ENCODE measurements at places on chromosomes 5 and 9. TPM values are rescaled to one million over a fixed set of nuclear protein-coding genes. Genes with fewer than 3 reads are reported as not detected.

The PCDHGB2 gene
- 0.28 TPM for total RNA-seq

The ERAP2 gene
- 48.2 TPM for total RNA-seq

The FBN2 gene
- total RNA-seq = 0.08 TPM

The SLC6A7 gene
- total RNA-seq = not detected

The SLC34A1 gene
- total RNA-seq = not detected

The ENTPD2 gene
- 14.1 TPM for total RNA-seq

The IFNK gene
- not detected for total RNA-seq

The PHYHD1 gene
- 4.2 TPM for total RNA-seq

GRCh38 chr9:4615251-4615650 lies 46.8 kb upstream of the PLPP6 start:
- no peak for DNase-seq

- DNase-seq = no peak
Measured at GRCh38 chr5:98368141-98368540, 405.3 kb upstream of the RGMB start.

GRCh38 chr5:35753500-35753899 lies 103.2 kb upstream of the IL7R start:
- no peak for DNase-seq

DNA sequence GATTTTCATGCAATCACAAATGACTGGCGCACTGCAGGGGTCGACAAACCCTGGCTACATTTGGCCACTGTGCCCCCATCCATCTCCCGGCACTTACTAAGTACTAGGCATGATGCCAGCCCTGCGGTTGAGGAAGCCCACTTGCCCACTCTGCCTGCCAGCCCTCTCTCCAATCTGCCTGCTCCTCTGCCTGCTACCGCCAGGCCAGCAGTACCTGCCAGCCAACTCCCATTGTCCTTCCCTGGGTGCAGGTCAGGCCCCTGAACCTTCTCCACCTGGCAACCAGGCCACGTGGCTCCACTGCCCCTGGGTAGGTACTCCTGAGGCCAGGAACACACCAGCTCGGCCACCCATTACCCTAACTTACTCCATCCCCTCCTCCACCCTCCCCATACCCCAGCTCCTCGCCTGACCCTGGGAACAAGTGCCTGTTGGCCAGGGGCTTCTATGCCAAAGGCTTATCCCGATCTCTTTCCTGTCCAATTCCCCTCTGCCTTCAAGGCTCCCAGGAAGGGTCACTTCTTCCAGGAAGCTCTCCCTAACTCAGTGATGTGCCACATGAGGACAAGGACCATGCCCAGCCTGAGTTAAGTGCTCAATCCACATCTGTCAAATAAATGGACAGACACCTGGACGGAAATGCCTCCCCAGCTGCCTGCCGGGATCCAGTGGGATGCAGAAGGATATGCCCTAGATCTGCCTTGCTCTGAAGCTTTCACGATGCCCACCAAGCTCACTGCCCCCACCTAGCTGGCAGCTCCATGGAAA lies 6.6 kb downstream of the EEIG1 start:
- DNase-seq = no peak

DNA sequence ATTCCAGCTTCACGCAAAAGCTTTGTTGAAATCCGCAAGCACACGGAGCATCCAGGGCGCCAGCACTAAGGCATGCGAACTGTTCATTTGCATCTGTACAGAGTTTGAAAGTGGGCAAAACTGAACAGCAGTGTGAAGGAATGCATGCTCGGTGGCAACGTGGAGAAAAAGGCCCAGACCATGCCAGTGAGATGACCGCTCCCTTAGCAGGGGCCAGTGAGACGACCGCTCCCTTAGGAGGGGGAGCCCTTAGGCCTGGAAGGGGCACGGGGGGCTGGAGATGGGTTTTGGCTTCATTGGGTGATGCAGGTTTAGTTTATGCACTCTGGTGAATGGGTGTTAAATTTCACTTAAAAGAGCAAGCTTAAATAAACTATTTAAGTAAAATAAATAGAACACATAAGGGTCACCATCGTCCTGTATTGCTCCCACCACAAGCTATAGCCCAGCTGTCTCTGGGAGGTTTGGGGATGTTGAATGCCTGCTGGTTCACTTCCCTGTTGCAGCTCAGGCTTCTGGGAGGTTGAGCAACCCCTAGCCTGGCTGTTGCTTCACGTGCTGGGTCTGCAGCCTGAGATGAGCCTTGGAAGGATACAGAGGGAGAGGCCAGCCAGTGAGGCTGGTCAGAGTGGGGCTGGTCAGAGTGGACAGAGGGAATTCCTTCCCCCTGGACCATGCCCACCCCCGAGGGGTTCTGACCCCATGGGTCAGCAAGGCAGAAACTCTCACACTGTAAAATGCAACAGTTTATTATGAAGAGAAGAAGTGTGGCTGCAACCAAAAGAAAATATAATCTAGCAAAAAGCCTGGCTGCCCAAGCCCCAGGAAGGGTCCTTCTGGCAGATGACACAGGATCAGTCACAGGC lies 4.6 kb upstream of the FCN1 start:
- no peak for DNase-seq

DNA sequence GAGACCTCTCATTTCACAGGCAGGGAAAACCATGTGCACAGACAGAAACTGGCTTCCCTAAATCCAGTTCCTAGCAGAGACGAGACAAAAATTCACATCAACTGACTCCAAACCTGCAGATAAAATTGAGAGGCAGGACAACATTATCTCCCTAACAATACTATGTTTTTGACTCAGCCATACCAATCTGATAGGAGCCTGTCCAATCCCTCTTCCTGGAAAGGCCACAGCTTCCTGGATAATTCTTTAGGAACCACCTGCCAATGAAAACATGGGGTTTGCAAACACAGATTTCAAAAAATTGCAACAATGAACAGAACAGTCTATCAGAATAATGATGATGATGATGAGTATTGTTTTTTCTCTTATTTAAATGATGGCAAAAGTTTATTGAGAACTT lies 22.4 kb downstream of the SH3TC2 start:
- no peak for DNase-seq

- no peak for DNase-seq
Measured at GRCh38 chr5:143733665-143734455, 78.1 kb upstream of the HMHB1 start.

DNA sequence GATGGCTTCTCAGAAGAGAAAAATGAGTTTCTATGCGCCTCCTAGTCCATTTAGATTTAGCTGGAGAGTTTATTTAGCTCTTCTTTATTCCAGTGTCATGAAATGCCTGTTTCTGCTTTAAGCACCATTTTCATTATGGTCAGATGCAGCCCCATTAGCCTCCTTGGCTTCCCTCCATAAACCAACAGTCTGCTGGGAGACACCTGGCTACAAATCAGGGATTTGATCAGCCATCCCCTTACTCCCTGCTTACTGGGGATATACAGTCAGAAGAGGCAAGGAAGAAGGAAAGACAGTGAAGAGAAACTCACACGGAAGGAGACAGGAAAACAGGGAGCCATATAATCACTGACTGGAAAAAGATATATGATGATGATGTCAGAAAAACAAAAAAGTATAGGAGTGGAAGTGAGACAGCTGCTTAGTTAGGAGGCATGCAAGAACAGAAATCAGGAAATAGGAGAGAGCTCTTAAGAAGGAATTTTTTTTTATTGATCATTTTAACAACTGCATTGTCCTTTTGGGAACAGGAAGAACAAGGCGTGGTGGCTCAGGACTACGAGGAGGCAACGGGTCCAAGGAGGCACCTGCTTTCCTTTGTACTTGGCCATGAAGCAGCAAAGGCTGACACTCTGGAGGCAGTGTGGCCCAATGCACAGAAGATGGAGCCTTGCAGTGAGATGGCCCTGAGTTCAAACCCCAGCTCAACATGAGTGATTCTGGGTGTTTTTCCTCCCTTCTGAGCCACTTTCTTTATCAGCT lies 56.1 kb downstream of the MED27 start:
- no peak for DNase-seq

DNA sequence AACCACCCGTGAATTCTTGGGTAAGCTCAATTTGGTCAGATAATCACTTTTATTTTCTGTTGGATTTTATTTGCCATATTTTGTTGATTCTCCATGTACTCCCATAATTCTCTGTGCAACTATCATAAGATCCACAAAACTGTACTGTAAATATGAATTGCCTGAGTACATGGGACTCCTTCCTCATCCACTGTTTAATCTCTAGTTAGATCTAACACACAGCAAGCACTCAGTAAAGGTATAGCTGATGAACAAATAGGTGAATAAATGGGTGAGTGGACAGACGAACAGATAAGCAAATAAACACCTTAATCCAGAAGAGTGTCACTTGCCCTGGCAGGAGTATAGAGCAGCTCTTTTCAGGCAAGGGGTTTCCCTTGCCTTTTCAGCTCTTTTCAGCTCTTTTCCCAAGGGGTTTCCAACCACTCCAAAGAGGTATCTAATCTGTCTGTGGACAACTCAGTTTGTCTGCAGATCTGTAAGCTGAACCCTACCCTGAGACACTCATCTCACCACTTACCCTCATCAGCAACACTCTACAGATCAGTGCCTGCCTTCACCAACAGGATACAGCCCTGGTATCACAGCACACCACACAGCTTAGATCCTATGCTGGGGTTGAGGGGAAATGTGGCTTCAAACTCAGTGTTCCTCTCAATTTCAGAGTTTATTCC lies 51.2 kb downstream of the SIL1 start:
- DNase-seq = no peak

- DNase-seq = no peak
Measured at GRCh38 chr5:157761690-157762621, 18.4 kb downstream of the LSM11 start.

- DNase-seq = no peak
Measured at GRCh38 chr5:167283691-167284090, 1007.8 kb upstream of the WWC1 start.

GRCh38 chr9:123686131-123686828 lies 243.6 kb downstream of the DENND1A start:
- DNase-seq = peak; percentile 36

GRCh38 chr5:35188031-35188457 lies 42.2 kb downstream of the PRLR start:
- no peak for DNase-seq

DNA sequence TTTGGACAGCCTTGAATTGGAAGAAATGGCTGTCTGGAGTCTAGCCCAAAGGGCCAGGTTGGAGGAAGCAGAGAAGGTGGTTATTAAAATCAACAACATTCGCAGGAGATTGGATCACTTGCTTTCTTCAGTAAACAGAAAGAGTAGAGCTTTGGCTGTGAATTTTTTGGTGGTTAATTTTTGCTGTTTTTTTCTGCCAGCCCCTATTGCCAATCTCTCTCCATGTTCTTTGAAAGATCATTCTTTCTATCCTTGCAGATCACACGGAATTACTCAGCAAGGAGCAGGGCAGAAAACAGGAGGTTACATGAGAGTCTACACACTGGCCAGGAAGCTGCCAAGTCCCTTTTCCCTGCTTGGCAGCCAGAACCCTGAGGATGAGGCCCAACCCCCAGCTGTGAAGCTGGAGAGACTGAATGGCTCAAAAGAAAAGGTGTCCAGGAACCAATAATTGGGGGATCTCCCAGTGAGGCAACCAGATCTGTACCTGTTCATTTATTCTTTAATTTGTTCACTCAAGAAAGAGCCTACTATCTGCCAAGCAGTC lies 13.0 kb downstream of the GLRX start:
- no peak for DNase-seq

DNA sequence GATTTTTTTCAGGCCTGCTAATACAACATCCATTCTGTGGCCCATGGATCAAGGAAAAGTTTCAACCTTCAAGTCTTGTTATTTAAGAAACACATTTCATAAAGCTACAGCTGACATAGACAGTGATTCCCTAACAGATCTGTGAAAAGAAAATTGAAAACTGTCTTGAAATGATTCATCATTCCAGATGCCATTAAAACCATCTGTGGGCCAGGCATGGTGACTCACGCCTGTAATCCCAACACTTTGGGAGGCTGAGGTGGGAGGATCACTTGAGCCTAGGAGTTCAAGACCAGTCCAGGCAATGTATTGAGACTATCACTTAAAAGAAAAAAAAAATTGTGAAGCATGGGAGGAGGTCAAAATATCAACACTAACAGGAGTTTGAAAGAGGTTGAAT lies 6.0 kb downstream of the RAPGEF6 start:
- no peak for DNase-seq

GRCh38 chr5:65364907-65365306 lies 116.8 kb downstream of the ADAMTS6 start:
- no peak for DNase-seq

GRCh38 chr9:91890662-91891061 lies 59.4 kb downstream of the ROR2 start:
- no peak for DNase-seq

DNA sequence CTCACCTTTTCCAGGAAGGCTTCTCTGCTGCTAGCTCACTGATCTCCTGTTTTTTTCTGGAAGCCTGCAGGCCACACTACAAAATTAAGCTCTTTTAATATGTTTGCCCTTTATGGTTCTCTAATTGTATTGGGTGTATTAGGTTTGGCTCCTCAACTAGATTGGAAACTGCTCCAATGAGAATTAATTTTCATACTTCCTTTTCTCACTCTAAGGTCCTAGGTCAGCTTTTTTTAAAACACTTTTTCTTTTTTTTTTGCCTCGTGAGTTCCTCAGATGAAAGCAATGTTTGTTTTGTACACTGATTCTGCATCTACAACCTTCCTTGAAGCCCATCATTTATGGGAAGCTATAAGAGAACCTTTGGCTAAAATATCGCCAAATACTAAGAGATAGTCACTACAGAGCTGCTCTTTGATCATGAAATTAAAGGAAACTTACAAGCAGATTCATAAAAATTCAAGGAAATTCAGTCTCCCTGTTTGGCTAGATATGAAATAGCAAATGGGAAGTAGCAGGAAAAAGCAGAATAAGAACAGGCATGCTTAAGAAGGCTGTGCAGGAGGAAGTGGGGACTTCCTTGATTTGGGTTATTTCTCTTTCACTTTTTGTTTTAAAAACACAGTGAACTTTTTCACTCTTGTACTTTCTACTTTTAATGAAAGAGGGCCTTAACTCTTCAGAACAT lies 55.2 kb upstream of the FYB1 start:
- DNase-seq = no peak

GRCh38 chr9:133453651-133454050 lies 6.1 kb upstream of the CACFD1 start:
- DNase-seq = no peak

DNA sequence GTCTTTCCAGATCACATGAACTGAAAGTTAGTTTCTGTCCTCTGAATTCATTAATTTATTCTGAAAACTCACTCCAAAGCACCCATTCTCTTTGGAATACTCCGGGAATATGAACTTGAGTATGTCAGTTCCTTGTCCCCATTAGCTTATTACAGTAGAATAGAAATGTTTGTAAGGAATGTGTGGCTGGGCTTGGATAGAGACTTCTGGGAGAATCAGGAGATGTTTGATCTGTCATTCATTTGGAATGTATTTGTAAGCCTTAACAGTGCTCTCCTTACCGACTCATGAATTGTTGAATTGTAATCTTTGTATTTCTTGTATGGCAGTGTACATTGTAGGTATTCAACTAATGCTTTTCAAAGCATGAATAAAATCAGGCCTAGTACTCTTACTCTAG lies 548.4 kb downstream of the LRRC70 start:
- DNase-seq = no peak

DNA sequence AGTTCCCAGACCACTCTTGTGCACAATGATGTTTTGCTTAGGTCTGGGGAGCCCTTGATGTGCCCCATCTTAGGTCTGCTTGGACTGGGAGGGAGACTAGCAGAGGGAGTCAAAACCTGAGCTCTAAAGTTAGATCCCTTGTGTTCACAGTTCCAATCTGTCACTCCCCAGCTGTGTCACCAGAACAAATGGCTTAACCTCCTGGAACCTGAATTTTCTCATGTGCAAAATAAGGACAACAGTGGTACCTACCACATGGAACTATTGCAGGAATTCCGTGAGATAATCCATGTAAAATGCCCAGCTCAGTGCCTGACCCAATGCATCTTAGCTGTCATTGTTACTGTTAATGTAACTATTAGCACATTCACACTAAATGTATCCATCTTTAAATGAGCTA lies 45.5 kb downstream of the GALNT10 start:
- no peak for DNase-seq

- DNase-seq = no peak
Measured at GRCh38 chr9:20914556-20914955, 116.9 kb downstream of the HACD4 start.

All from PC-9 (cell line).